RKO (cell line): ENCODE measurements at places on chromosomes 4 and X.
A peak's percentile ranks its signal among the peaks of the same experiment; 100 is the strongest.

GRCh38 chr4:105909787-105910281 lies 14.6 kb downstream of the NPNT start:
- DNase-seq, result peak; percentile 27

DNA sequence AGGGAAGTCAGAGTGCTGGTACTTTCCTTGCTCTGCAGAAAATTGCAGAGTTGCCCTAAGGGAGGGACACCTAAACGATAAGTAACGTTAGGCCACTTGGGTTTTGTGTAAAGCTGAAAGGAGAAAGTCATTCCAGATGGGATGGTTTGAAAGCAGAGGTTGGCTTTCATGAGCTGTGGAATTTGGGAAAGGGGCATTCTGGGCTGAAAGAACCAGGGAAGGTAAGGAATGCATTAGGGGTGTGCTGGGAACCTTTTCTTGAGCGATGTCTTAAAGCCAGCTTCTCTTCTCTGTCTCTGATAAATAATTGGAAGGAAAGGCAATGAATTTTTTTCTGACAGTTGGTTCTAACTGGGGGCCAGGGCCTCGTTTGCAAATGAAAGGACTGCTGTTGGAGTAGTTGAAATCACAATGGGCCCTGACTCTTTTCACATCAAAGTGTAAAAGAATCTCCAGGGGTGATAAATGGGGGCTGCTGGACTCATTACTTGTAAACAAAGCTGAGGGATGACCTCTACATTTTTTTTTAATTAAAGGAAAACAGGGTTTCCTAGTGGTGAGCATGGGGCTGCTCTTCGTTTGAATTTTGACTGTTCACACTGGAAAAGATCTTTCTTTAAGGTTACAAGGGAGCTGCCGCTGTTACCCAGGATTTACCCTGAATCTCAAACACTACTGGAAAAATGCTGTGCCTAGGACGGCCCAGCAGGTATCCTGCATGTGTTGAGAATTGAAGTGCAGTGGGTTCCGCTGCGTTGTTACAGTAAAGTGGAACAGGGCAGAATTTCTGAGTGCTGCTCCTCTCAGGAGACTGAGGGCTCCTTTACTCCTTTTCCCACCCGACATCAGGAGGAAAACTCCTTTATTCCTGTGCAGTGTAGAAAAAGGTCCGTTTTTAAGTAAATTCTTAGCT lies 25.0 kb downstream of the AFF1 start:
- no peak for DNase-seq

- no peak for DNase-seq
Measured at GRCh38 chrX:109841257-109841656, 108.2 kb upstream of the ACSL4 start.

GRCh38 chr4:138341739-138342415 lies 99.7 kb upstream of the SLC7A11 start:
- no peak for DNase-seq

DNA sequence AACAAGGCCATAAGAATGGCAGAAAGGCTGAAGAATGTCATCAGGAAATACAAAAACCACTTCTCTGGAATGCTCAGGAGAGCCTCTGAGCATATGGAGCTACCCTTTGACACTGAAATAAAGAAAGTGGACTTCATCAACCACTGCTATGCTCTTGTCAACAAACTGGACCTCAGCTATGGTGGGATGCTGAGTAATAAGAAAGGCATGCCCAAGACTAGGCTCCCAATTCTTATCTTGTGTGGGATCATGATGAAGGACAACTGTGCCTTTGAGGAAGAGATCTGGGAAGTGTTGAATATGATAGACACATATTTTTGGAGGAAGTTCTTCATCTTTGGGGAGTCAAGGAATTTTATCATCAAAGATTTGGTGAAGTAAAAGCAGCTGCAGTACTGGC lies 86.9 kb upstream of the MAGEB16 start:
- DNase-seq, result no peak

DNA sequence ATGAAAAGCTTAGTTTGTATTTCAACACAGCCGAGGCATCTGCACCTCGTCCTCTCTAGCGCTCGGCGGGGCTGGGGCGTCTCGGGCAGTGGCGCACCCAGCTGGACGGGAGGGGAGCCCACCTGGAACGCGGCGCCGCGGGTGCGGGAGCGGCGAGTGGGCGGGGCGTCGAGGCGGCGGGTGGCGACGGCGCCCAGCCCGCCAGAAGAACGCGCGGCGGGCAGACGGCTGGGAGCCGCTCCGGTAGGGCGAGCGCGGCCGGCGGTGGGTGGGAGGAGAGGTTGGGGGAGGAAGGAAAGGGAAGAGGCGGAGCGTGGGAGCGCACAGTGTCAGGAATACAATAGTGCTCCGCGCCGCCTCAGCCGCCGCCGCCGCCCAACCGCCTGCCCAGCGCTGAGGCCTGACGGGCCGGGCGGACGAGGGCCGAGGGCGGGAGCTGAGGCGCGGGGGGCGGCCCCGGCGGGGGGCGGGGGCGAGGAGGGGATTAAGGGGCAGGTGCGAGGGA lies at the start of gene JADE3:
TSS of gene JADE3 (plus strand) at position 324 of the 505 bp plus-strand sequence. CDS start 72,474 bp downstream, outside the sequence.
- DNase-seq, result peak; percentile 51

DNA sequence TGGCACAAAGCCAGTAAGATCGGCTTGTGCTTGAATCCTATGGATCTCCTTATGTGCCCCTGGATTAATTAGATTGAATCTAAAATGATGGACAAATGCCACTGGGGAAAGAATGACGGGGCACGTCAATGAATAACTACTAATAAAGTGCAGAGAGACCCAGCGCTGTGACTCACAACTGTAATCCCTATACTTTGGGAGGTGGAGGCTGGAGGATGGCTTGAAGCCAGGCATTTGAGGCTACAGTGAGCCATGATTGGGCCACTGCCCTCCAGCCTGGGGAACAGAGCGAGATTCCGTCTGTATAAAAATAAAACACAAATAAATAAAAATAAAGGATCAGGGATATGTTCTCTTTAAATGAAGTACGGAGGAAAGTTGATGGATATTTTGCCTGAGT lies 179.4 kb downstream of the DCHS2 start:
- DNase-seq, result no peak

- DNase-seq, result no peak
Measured at GRCh38 chr4:77801260-77801608, 17.9 kb downstream of the CNOT6L start.

- DNase-seq, result no peak
Measured at GRCh38 chr4:17939054-17939453, 82.5 kb downstream of the LCORL start.

DNA sequence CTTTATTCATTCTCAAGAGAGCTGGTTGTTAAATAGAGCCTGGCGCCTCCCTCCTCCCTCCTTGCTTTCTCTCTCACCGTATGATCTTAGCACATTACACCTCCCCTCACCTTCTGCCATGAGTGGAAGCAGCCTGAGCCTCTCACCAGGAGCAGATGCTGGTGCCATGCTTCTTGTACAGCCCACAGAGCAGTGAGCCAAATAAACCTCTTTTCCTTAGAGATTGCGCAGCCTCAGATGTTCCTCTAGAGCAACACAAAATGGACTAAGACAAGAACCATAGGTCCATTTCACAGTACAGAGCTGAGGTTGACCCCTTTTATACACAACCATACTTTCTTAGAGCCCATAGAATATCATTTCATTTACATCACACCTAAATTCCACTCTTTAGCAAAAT lies 10.1 kb upstream of the TMEM144 start:
- no peak for DNase-seq
